Hematopoietic multipotent progenitor cell treated with erythropoietin and hydrocortisone succinate and interleukin-3 and kit ligand, for 8 days (in vitro differentiated cells): ENCODE measurements at places on chromosomes 2 and 18.

- DNase-seq, result no peak
Observed at GRCh38 chr18:55868909-55869308, 280.9 kb upstream of the TCF4 start.

- peak; percentile 28 for DNase-seq
Observed at GRCh38 chr18:70301667-70302066, 12.8 kb downstream of the SOCS6 start.

GRCh38 chr2:33443274-33443829, 33.1 kb upstream of the RASGRP3 start:
- no peak for DNase-seq

GRCh38 chr18:46497129-46497528, 159.9 kb downstream of the LOXHD1 start:
- peak; percentile 49 for DNase-seq

GRCh38 chr18:6649421-6650126, 79.9 kb upstream of the ARHGAP28 start:
- no peak for DNase-seq

- peak; percentile 52 for DNase-seq
Observed at GRCh38 chr2:219457784-219458369, 23.2 kb downstream of the SPEG start.
